ENCODE measurements at places on chromosomes 7 and 10.

- DNase-seq = no peak
Observed at GRCh38 chr7:128010391-128011127, 20.7 kb downstream of the LRRC4 start.

- no peak for DNase-seq
Observed at GRCh38 chr10:70312972-70313371, 29.2 kb upstream of the NPFFR1 start.

DNA sequence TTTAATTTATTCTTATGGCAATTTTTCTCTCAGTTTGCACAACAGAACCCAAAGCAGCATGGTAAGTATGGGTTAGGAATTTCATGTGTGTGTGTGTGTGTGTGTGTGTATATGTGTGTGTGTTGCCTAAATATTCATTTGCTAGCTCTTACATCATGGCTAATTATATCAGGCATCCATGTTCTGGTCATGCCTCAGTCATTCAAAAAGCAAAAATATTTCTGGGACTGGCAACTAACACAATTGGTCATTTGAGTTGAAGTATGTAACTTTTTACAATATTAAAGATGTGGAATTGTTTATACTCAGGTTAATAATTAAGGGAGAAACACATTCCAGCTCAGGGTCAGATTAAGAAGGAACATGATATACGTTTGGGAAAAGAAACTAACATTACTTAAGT is 67.6 kb upstream of the PHYHIPL start:
- no peak for DNase-seq

GRCh38 chr10:86489071-86489810 is 32.4 kb downstream of the WAPL start:
- no peak for DNase-seq

DNA sequence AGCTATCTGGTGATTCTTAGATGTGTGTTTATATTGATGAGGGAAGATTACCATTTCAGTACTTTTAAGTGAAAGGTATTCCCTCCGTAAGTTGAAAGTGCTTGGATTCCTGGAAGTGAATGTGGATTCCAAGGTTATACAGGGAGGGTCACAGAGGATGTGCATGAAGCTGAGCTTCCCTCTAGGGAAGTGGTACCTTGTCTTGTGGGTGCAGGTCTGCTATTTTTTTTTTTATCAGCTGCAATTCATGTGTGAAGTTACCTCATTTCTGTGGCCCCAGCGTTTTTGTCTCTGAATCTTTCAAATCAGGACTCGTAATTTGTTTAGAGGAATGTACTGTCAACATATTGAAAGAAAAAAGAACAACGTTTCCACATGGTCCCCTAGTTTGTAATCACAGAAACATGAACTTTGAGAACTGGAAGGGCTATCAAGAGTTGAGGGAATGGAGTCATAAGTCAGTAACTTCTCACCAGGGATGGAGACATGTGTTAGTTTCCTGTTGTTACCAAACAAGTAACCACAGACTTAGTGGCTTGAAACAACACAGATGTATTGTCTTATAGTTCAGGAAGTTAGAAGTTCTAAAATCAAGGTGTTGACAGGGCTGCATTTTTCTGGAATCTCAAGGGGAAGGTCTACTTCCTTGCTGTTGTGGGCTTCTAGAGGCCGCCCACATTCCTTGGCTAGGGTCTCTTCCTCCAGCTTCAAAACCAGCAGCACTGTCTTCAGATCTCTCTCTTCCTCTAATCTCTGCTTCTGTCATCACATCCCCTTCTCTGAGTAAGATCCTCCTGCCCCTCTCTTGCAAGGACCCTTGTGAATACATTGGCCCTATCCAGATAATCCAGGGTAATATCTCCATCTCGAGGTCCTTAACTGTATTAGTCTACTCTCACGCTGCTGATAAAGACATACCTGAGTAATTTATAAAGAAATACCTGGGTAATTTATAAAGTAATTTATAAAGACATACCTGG is 64.4 kb downstream of the RAB18 start:
- no peak for DNase-seq

GRCh38 chr7:128777156-128778123 is 1.8 kb upstream of the OPN1SW start:
- no peak for DNase-seq

- no peak for DNase-seq
Observed at GRCh38 chr10:123777881-123778280, 111.7 kb downstream of the GPR26 start.

GRCh38 chr10:22801785-22802184 is 87.4 kb upstream of the PIP4K2A start:
- DNase-seq = no peak

DNA sequence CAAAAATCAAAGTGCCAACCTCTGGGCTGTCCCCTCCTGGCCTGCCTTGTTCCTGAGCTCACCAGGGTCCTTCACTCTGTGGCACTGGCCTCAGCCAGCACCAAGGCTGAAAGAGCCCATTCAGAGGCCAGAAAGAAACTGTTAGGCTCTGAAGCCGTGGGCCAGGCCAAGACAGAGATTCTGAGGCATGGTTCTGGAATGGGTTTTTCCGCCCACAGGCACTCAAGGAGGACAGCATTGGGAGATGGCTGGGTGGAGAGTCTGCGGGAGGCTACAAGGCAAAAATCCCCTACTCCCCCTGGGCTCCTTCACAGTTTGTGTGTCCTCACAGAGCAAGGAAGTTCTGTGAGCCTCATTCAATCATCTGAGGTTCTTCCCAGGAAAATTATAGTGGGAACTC is 31.7 kb downstream of the GRIFIN start:
- no peak for DNase-seq

DNA sequence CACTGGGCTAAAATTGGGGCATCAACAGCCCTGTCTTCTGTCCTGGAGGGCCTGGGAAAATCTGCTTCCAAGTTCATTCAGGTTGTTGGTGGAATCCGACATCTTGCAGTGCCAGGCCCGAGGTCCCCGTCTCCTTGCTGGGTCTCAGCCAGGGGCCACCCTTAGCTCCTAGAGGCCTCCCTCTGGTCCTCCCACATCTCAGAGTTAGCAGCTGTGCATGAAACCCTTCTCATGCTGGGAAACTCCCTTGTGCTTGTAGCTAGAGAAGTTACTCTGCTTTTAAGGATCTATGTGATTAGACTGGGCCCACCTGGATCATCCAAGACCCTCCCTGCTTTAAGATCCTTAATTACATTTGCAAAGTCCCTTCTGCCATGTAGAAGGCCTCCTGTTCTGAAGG is 15.3 kb downstream of the HIP1 start:
- no peak for DNase-seq

- DNase-seq = peak; percentile 57
Observed at GRCh38 chr7:4830176-4830575, 31.7 kb downstream of the PAPOLB start.

DNA sequence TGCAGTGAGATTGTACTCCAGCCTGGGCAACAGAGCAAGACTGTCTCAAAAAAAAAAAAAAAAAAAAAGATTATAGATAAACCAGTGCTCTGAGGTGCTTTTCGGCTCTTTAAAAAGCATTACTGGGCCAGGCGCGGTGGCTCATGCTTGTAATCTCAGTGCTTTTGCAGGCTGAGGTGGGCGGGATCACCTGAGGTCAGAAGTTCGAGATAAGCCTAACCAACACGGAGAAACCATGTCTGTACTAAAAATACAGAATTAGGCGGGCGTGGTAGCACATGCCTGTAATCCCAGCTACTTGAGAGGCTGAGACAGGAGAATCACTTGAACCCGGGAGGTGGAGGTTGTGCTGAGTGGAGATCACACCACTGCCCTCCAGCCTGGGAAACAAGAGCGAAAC is 6.6 kb upstream of the HNRNPF start:
- no peak for DNase-seq

GRCh38 chr10:6333086-6333485 is 130.4 kb downstream of the PFKFB3 start:
- DNase-seq = no peak

GRCh38 chr7:98730326-98730725 is 113.2 kb downstream of the NPTX2 start:
- DNase-seq = no peak

- DNase-seq = no peak
Observed at GRCh38 chr7:85021101-85021704, 165.7 kb downstream of the SEMA3D start.

GRCh38 chr7:129667116-129667515 is 55.6 kb downstream of the NRF1 start:
- DNase-seq = no peak

GRCh38 chr10:94858005-94858404 is 80.5 kb upstream of the CYP2C9 start:
- no peak for DNase-seq

GRCh38 chr7:113891828-113892227 is 27.0 kb downstream of the PPP1R3A start:
- no peak for DNase-seq

- no peak for DNase-seq
Observed at GRCh38 chr10:58840840-58841435, 328.3 kb downstream of the BICC1 start.

- DNase-seq = no peak
Observed at GRCh38 chr10:75197906-75198305, 12.7 kb upstream of the VDAC2 start.

- DNase-seq = no peak
Observed at GRCh38 chr7:45159296-45159695, 1.7 kb downstream of the RAMP3 start.

- DNase-seq = peak; percentile 82
Observed at GRCh38 chr10:61974601-61975390, 73.3 kb downstream of the ARID5B start.

DNA sequence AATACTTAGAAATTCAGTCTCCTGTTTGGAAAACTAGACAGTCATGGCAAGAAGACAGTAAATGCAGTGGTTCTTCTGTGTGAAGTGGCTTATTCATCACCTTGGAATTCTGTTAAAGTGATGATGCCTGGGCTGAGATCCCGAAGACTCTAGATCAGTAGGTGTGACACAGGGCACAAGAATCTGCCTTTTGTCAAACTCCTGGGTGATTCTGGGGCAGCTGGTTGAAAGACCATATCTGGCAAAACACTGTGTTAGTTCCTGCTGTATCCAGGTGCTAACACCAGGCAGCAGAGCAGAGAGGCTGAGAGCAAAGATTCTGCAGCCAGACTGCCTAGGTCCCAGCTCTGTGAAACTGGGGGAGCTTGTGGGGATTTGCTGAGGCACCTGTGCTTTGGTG is 26.5 kb downstream of the MRC1 start:
- DNase-seq = no peak

DNA sequence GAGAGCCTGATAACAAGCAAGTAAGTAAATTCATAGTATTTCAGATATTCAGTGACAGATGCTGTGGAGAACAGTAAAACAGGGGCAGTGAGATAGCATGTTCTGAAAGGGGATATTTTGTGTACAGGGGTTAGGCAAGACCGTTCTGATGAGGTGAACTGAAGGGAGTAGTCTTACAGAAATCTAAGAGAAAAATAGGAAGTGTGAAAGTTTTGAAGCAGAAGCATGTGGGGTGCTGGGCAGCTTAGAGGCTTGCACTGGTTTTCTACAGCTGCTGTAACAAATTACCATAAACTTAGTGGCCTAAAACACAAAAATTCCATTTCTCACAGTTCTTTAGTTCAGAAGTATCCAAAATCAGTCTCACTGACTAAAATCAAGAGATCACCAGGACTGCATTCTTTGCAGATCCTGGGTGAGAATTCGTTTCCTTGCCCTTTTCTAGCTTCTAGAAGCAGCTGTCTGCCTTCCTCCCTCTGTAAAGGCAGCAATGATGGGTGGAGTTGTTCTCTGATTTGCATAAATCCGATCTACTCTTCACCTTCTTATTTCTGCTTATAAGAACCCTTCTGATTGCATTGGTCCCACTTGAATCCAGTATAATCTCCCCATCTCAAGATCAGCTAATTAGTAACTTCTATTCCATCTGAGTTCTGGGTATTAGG is 7.5 kb upstream of the KLF14 start:
- DNase-seq = no peak

GRCh38 chr10:67319976-67320375 is 376.0 kb downstream of the CTNNA3 start:
- DNase-seq = no peak

DNA sequence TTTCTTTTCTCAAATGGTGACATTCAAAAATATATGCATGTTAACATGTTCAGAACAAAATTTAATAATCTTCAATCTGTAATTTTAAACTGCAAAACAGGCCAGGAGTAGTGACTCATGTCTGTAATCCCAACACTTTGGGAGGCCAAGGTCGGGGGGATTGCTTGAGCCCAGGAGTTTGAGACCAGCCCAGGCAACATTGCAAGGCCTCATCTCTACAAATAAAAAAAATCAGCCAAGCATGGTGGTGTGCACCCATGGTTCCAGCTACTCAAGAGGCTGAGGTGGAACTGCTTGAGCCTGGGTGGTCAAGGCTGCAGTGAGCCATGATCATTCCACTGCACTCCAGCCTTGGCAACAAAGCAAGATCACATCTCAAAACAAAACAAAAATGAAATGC is 394.3 kb downstream of the PARD3 start:
- DNase-seq = no peak

- no peak for DNase-seq
Observed at GRCh38 chr7:492714-493065, 27.0 kb downstream of the PDGFA start.

GRCh38 chr10:48501226-48501625 is 103.6 kb downstream of the ARHGAP22 start:
- DNase-seq = no peak

DNA sequence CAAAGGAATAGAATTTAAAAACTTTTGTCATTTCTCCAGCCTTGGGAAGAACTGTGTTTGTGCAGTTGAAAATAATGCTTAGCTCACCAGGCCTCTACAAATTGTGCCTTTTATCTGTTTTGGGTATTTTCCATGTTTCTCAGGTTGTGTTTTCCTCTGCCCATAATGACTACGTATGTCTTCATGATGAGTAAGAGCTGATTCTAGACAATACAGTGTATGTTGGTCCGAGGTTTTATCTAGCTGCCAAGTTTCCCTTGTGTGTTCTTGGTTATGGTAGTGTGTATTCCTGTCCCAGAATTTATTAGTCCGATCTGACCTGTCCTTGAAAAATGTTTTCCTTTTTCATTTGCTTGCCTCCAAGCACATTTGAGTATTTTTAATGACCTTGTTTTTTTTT is 83.7 kb upstream of the GLCCI1 start:
- DNase-seq = no peak

DNA sequence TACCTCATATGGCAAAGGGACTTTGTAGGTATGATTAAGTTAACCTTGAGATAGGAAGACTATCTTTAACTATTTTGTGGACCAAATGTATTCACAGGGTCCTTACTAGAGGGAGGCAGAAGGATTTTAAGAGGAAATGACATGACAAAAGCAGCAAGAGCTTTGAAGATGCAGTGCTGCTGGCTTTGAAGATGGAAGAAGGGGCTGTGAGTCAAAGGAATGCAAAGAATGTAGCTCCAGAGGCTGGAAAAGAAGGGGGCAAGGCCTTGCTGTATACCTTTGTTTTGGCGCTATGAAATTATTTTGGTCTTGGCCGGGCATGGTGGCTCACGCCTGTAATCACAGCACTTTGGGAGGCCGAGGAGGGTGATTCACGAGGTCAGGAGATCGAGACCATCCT is 3.2 kb upstream of the NRBF2 start:
- DNase-seq = no peak

DNA sequence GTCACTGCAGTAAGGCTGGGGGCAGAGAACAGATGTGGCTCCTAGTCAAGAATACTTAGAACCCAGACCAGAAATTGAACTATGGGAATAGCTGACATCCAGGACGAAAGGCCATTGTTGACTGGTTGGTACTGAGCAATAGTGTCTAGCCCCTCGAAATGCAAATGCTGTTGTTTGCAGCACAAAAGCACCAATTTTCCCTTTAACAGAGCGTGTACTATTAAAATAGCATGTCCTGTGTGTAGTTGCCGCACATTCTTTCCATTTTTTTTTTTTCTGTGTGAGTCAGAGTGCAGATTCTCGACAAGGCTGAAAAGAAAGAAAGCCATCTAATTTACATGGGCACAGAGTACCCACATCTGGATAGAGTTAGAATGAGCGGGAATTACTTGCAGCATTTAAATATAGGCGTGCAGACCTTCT is 302.4 kb downstream of the PTEN start:
- no peak for DNase-seq
